B cell (primary cell): ENCODE measurements at places on chromosomes 2 and 18. TPM values are rescaled to one million over a fixed set of nuclear protein-coding genes. Genes with fewer than 3 reads are reported as not detected.

The CERKL gene
- total RNA-seq, result not detected in 2 replicates

The DSC2 gene
- not detected in 2 replicates for total RNA-seq

The ALPI gene
- not detected in 2 replicates for total RNA-seq

The LIMS3 gene
- 0.32 and 0.81 TPM in 2 replicates for total RNA-seq

The CDH20 gene
- total RNA-seq, result not detected in 2 replicates

The FOXD4L1 gene
- 0.32 and 0.81 TPM in 2 replicates for total RNA-seq

The DIPK1C gene
- not detected in 2 replicates for total RNA-seq

- DNase-seq, result no peak
Observed at GRCh38 chr18:5463390-5463789, 80.4 kb downstream of the EPB41L3 start.

GRCh38 chr2:19416784-19417684 is 58.6 kb upstream of the OSR1 start:
- no peak for DNase-seq

DNA sequence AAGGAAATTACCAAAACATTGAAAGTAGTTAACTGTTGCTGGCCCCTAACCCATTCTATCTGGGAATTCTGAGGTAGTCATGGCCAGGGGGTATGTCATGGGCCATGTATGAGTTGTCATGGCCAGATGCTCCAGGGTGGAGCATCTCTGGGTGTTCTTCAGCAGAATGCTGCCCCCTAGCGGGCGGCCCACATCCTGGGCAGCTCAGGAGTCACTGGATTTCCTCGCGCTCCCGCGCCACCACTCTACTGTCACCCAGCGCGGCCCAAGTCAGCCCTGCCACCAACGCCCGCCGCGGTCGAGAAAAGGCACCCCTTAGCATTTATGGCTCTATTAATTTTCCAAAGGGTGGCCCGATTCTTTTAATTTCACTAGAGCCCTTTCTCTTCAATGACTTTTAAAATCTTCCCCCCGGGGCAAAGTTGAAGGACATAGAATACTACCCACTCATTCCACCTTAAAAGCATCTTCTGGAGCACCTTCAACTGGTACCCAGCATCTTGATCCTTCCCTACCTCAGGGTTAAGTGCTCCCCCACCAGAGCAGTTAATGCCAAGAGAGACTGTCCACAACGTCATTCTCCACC is 41.6 kb downstream of the PKDCC start:
- DNase-seq, result peak; percentile 73
